Stimulated activated CD4-positive, alpha-beta T cell treated with anti-CD3 and anti-CD28 coated beads, TNF-alpha, amount 100 ng/mL, for 48 hours (primary cell): ENCODE measurements at places on chromosomes 6 and 20.

GRCh38 chr20:17467120-17467655 lies 64.0 kb downstream of the BFSP1 start:
- no peak for DNase-seq

DNA sequence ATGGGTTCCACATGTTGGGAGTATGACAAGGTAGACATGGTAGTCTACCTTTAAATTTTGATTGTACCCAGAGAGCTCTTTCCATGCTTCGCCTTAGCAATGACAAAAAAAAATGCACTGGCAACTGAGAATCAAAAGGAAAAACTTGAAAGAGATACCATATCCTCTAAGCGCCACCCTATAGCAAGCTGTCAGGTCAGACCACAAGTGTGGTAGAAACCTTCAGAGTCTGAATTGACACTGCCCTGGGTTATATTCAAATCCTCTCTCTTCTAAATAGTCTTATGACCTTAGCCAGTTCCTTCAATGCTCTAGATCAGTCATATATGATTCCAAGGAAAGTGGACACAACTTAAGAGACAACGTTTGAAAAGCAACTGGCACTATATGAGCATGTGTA lies 45.6 kb upstream of the SMLR1 start:
- DNase-seq = no peak

DNA sequence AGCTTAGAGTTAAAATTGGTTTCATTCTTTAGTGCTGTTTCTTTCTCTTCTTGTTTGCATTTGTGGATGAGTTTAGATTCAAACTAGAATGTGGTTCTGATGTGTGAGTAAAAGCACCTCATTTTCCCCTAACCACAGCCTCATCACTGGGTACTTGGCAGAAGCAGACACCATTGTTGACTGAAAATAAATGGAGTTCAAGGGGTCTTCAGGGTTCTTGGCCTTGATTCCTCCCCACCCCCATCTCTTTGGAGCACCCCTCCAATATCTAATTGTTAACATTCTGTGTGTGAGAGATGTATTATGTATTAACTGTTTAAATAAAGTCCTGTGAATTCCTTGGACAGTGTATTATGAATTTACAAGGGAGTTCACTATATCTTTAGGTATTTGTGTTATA lies 59.6 kb downstream of the JARID2 start:
- no peak for DNase-seq

DNA sequence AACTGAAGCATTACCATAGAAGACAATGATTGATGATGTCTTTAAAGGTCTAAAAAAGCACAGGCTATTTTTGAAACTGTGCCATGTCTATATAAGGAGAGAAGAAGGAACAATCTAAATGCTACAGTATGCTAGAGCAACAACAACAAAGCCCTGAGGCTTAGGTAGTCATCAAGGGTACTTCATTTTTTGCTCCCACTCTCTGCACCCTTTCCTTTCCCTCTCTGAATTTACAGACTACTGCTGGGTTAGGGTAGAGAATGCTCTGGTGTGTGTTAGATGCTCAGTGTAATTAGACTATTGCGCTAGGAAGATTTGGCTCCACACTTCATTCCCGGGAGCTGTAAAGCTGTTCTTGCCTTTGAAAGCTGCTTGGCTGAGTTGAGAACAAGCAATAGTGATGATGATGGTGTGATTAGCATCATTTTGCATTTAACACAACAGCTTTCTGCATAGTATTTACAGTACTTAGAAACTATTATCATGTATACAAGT lies 1262.5 kb upstream of the CITED2 start:
- DNase-seq = no peak

DNA sequence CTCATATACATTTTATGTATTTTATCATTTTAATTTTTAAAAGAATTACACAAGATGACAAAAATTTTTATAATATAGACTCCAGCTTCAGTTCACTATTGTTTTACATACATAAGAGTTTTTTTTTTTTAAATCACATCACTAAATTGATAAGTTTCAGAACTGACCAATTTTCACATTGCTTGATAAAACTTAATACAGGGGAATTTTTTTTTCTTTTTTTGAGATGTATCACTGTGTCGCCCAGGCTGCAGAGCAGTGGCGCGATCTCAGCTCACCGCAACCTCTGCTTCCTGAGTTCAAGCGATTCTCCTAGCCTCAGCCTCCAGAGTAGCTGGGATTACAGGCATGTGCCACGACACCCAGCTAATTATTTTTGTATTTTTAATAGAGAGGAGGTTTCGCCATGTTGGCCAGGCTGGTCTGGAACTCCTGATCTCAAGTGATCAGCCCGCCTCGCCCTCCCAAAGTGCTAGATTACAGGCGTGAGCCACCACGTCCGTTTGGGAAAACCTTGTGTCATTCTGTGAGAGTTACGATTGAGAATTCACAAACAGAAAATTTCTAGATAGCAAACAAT lies 36.6 kb upstream of the BTN3A2 start:
- no peak for DNase-seq

GRCh38 chr6:2986722-2987221 lies 12.9 kb upstream of the NQO2 start:
- DNase-seq = no peak

GRCh38 chr20:24479595-24479994 lies 10.2 kb downstream of the SYNDIG1 start:
- no peak for DNase-seq

GRCh38 chr6:39445667-39446066 lies 123.2 kb upstream of the KCNK16 start:
- no peak for DNase-seq

DNA sequence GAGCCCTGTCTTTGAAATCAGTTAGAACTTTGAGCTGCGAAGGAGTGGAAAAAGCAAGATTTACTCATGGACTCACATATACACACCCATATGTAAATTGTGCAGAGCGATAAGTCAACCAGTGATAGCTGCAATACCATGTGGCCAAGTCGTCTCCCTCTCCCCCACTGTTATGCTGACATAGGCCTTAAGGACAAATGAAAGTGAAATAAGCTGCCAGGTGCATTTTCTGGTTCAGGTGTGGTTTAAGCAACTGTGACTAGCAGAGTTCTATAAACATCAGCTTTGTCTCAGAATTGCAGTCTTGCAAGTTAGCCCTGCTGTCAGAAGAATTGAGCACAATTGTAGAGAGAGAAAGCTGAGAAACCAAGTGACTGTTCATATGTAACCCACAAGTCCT lies 9.6 kb downstream of the FAM83B start:
- no peak for DNase-seq
